ENCODE measurements at places on chromosomes 1 and 21.

DNA sequence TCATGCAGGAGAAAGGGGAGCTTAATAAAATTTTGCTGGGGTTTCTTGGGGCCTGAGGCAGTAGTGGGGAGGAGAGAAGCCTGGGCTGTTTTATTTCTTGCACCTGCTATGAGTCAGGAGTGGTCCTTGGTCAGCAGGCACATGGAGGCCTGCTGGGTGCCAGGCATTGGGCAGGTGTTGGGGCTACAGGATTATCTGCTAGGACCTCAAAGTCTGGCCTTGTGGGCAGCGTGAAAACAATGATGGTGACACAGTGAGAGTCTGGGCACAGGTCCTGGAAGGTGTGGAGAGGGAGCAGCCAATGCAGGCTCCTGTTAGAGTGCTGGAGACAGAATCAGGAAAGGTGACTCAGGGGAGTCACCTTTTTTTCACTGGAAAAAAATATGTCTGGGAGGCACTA is 17.2 kb downstream of the ROR1 start:
- no peak for DNase-seq

DNA sequence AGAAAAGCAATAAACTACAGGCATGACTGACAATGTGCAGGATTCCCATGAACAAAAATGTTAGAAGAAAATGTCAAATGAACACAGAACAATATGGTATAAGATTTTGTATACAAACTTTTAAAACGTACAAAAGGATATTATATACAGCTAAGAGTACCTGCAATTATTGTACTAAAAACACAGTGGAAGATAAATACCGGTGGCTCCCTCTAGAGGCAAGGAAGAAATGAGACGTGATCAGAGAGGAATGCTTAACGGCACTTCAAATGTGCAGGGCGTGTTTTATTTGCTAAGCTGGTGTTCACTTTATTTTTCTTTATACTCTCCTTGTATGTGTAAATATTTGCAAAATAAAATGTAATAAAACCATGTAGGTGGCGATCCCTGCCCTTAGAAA is 191.8 kb upstream of the SAMSN1 start:
- peak; percentile 64 for DNase-seq

DNA sequence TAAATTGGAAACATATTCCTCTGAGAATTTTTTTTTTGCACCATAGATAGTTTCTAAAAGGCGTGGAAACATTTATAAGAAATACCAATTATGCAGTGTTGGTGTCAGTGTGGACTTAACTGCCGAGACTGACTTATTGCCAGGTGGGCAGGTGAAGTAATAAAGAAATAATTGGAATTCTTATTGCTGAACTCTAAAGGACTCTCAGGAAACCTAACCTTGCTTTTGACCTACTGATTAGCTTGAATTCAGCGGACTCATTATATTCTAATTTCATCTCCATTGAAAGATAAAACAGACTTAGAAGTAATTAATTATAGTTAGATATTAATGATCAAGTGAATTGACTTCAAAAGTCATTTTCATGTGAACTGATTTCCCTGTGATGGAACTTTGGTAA is 26.3 kb downstream of the KCNK1 start:
- DNase-seq: no peak

GRCh38 chr1:248853663-248854375 is 5.1 kb downstream of the ZNF692 start:
- DNase-seq: no peak

- no peak for DNase-seq
These were observed 1.8 kb downstream of the MFN2 start for GRCh38 chr1:11982010-11982392.

DNA sequence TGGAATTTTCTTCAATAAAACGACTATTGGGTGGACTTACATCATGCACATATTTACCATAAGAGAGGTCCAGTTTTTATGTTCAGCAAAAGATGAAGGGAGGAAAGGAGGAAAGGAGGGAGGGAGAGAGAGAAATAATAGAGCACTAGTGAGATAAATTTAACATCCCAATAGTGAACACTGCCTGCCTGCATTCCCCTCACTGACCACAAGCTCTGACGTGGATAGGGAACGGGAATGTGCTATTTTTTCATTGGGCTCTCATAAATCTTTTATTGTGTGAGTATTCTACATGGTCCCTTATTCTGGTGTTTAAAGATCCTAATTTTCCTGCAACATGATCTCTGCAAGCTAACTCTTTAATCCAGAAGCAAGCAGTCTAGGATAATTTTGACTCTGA is 82.1 kb downstream of the TTC3 start:
- no peak for DNase-seq

DNA sequence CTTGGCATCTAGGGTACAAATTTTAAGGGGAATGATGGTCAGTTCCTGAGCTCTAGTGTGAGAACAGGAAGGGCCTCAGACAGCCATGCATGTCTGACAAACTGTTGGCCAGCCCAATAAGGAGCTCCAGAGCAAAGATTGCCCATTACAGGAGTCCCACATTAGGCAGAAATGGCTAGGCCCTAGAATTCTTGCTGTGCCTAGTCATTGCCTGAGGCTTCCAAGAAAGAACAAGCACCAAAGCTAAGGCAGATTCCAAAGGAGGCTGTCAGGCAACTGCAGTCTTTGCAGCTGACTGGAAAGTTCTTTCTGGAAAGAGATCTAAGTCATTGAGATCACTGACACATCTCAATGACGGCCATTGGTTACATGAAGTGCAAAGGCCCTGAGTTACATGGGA is 3.9 kb upstream of the STIL start:
- no peak for DNase-seq

- no peak for DNase-seq
These were observed 1.6 kb downstream of the TTC13 start for GRCh38 chr1:230976825-230977747.

DNA sequence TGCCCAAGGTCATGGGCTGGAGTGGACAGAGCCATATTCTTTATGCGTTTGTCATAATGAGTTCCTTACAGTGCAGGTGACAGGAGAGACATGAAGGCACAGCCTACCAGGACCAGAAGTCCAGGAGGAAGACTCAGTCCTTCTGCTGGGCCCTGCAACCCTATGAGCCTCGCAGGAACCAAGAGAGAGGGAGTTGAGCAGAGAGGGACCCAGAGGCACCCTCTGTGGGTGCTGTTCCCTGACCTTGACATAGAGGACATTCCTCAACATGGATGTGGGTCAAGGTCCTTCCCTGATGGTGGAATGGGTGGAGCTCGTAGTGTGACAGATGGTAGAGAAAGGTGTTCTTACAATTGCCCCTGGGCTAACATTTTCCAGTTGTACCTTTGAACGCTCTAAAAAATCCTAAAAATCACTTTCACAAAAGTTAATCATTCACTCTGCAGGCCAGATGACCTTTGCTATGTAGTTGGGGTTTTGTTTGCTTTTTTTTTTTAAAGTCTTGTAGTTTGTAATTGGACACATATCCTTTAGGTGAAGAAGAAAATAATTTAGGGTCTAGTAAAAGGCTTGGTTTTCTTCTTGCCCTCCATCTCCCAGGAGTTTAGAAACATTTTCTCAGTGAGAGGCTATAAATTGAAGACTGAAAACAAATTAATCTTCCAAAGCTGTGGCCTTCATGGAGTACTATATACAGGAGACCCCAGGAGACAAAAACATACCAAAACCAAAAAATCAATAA is 41.9 kb downstream of the MAB21L3 start:
- DNase-seq: no peak

DNA sequence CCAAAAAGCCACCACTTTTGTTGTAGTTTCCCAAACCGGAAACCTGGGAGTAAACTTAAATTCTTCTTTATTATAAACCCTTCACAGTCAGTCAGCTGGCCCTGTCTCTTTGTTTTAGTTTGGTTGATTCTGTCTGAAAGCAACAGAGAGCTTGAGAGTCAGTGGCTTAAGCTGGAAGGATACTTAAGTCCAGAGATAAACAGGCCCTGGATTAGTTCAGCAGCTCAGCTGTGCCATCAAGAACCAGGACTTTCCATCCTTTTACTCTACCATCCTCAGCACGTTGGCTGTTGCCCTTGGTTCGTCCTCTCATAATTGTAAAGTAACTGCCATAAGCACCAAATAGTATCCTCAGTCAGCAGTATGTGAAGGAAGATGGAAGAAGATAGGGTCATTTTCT is 4.5 kb downstream of the DESI2 start:
- no peak for DNase-seq

DNA sequence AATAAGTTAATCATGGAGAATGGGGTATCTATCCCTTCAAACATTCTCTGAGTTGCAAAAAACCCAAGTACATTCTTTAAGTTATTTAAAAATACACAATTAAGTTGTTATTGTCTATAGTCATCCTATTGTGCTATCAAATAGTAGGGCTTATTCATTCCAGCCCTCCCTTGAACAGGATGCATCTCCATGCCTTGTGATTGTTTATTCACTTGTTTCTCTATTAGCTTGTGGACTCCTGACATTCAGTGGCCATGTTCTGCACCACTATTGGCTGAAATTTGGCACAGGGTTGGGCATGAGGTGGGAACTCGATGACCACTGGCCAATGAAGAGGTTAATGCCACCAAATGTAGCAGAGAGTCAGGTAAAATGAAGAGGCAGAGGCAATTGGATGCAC is 272.8 kb downstream of the TNR start:
- no peak for DNase-seq

GRCh38 chr21:35540950-35541638 is 492.0 kb upstream of the RUNX1 start:
- no peak for DNase-seq

- DNase-seq: peak; percentile 60
These were observed 378.9 kb downstream of the PLPP3 start for GRCh38 chr1:56200442-56200841.

DNA sequence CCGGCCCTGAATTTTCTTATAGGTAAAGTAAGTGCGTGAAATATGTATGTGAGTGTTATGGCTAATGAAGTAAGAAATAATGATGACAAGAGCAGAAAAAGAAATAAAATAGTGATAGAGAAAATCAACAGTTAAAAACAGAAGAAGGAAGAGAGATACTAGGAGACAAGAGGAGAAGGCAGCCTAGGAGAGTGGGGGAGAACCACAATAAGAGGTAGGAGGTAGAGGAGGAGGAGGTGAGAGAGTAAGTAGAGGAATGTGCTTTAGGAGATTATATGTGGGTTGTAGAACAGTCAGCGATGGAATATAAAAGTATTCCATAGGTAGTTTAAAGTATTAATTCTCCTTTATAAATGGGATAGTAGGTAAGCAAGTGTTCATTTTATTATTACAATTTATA is 861.5 kb upstream of the B3GALT2 start:
- DNase-seq: no peak

DNA sequence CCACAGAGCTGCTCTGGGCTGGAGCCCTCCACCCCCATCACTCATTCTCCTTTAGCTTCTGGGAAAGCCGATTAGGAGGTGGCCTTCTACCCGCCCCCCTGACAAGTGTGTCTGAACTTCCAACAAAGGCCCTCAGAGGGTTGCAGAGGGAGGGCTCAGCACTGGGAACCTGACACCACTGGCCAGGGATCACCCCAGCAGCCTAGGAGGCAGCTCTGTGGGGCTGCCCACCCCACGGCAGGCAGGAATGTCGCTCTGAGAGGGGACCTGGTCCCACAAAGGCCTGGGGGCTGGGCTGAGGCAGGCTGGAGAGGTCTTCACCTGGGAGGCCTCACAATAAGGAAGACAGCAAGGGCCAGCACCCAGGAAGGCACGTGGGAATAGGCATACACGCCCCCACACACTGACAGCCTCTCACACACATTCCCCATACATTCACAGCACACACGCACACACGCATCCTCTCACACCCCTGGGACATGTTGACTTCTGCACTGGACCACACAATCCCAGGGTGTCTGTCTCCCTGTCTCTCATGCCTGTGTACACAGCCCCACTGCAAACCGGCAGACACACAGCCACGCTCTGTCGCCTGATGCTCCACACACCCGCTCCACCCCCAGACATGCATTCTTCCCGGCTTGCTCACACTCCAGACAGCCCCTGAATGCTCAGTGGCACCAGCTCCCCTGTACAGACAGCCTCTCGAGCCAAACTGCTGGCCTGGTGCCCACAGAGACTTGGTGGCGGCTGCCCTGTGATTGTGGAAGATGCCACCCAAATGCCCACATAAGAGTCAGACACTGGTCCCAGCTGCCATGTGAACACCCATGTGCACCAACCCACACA is 30.7 kb downstream of the DMBX1 start:
- DNase-seq: no peak

DNA sequence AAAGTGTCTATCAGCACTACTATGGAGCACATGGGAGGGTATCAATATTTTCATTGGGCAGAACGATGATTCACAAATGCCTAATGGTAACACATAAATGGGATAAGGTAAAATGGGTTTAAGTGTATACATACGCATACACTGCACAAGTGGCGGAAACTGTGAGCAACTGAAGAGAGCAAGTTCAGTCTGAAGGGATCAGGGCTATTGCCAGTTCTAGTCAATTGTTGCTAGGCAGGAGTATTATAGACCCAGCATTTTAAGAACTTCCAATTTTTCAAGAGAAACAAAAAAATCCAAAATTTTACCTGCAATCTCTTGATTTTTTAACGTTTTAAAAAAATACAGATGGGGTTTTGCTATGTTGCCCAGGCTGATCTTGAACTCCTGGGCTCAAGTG is 23.1 kb downstream of the FOXJ3 start:
- no peak for DNase-seq

DNA sequence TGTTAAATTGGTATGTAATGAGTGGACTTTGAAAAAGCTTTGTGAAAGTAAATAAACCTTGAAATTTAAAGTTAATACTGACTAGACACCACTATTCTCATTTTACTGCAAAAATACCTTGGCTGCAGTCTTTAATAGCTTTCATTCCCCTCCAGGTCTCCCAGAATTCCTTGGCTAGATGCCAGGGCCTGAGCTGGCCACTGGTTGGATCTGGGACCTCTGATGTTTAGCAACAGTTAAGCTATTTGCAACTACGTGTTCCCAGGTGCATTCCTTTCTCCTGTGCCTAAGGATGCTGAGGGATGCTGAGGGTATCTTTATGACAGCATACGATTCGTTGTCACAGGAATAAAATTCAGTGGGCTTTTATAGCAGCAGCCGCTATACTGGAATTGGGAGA is 938.7 kb downstream of the TTLL7 start:
- DNase-seq: no peak

DNA sequence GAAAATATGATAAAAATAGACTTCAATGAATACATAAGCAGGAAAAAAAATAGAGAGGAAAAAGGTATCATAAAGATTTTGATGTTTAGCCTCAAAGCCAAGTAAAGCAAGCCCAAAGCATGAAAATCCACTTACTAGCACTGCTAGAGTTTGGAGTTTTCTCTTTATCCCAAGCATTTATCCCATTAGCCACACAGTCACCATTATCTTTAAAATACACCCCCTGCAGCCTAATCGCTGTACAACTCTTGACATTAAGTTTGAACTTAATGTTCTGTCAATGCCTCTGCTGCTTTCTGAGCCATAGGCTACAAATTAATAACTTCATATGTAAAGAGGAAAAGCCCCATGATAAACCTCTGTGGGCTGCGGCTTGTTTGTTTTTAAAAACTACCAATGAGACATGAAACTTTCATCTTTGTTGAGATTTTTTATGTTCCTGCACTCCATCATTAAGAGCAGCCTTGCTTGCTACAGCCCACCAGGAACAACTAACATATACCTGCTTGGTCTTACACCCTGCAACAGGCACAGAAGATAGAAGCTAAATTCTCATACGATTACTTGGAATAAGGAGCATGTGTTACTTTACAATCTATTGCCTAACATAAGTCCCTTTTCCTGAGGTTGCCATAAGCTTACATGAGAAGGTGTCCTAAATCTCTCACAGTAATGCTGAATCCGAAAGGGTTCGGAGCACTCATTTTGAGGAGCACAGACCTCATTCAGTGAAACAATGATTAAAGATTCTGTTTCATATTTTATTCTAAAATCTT is 202.4 kb downstream of the SMYD3 start:
- no peak for DNase-seq

All from NCI-H526 (cell line).